ENCODE measurements at places on chromosomes 7 and 10.
A peak's percentile ranks its signal among the peaks of the same experiment; 100 is the strongest.

DNA sequence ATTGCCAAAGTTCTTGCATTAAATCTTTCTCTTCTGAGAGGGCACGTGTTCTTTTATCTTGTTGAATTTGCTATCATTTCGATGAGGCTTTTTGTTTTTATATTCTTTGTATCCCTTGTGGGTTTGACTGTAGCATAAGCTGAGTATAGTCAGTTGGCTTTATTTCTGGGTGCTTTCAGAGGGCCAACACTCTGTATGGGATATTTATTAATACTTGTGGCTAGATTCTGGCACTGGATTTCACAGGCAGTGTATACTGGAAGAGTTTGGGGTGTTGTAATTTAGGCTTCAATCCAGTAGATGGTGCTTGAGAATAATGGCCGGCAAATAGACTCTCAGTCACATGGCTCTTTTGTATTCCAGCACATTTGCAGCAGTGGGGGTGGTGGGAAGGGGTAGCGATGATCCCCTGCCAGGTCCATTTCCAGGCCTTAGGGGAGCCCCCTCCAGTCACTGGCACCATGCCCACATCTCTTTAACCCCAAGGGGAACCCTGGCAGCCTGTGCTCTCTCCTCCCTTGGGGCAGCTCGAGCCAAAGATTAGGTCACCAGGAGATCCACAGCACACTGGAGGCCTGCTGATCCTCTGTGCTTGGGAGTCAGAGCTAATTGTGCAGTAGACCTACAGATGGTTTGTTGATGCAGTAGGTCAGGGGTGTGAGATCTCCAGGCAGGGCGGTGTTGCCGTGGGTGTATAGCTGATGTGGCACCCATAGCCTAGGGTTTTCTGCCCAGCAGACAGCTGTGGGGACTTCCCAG lies 81.8 kb downstream of the PTPN20 start:
- DNase-seq = peak; percentile 18

DNA sequence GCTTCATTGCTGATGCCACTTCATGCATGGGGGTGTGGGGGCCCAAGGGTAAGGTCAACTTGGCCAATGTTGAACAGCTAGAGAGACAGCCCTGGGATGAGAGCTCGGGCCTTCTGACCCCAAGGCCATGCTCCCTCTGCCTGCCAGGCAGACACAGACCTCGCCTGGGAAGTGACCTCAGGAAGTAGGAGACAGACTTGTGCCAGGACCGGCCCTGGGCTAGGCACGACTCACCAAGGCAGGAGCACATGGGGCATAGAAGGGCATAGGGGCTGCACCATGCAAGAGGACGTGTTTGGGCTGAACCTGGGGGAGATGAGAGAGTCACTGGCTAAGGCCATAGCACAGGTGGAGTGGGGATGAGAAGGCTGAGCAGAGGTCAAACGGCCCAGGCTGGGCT lies 27.1 kb downstream of the ZCCHC24 start:
- no peak for DNase-seq

DNA sequence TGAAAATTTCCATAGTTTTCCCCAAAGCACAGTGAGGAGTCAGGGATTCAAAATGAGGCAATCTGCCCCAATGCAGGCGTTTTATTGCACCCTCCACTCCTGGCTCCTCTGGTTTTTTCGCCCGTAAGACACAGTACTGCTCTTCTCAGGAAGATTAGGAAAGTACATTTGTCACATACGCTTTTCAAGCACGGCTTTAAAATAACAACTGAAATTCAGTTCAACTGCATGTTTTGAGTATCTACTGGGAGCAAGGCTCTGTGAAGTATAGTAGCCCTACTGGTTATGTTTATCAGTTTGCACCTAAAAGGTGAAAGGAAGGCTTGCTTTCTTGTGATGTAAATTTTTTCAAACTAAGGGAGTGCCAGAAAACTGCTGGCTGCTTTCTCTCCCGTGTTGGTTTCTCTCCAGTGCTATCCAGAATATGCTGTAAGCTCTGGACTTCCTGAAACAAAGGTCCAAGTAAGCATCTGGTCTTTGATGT lies 1.9 kb upstream of the SGMS1 start:
- no peak for DNase-seq

GRCh38 chr10:35507519-35508109 lies 97.5 kb upstream of the GJD4 start:
- no peak for DNase-seq

GRCh38 chr7:3461923-3462322 lies 160.9 kb downstream of the SDK1 start:
- no peak for DNase-seq

DNA sequence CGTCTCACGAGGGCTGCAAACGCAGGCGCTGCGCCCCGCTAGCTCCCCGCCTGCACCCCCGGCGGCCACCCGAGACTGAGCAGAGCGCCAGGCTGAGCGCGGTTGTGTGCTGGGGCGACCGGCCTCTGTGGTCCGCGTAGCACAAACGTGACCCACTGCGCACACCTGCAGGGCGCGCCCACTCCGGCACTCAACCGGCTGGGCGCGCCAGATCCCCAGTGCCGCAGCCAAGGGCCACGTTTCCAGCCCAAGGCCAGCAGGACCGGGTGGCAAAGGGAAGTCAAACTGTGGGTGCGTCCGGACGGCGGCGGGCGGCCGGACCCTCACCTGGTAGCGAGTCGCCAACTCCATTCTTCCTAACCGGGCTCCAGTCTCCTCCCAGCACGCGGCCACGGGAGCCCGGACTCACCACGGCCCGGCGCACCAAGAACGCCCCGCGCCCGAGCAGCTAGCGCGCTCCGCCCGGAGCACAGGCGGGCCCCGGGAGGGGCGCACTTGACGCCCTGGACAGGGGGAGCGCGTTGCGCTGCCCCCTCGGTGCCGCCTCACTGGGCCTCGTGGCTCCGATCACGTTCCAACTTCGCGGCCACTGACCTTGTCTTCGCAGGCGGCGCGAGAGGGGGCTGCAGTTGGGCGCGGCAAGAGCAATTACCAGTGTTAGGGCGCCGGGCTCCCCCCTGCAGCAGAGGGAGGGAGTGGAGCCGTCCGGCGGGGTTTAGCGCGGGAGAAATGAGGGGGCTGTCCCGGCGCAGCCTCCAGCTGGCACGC lies at the start of gene CDCA7L:
Gene CDCA7L, minus strand, starts transcription at position 446 of the 768 bp plus-strand sequence. Its CDS starts 95 bp downstream, at position 351.
- peak; percentile 92 for DNase-seq

DNA sequence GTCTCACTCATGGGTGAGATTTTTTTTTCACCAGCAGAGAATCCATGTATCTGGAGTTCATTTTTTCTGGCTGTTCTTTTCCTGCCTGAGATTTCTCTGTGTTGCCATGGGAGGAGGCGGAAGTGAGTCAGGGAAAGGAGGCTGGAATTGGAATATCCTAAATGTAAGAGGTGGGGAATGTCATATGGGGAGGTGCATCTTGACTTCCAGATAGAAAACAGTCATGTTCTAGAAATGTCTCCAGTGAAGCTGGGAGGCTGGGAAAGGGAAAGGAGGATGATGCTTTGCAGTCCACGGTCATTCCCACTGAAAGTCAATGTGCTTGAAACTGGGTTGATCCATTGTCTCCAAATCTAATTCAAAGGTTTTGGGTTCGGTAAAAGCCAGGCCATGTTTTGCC lies 39.7 kb upstream of the HPS1 start:
- DNase-seq = no peak

DNA sequence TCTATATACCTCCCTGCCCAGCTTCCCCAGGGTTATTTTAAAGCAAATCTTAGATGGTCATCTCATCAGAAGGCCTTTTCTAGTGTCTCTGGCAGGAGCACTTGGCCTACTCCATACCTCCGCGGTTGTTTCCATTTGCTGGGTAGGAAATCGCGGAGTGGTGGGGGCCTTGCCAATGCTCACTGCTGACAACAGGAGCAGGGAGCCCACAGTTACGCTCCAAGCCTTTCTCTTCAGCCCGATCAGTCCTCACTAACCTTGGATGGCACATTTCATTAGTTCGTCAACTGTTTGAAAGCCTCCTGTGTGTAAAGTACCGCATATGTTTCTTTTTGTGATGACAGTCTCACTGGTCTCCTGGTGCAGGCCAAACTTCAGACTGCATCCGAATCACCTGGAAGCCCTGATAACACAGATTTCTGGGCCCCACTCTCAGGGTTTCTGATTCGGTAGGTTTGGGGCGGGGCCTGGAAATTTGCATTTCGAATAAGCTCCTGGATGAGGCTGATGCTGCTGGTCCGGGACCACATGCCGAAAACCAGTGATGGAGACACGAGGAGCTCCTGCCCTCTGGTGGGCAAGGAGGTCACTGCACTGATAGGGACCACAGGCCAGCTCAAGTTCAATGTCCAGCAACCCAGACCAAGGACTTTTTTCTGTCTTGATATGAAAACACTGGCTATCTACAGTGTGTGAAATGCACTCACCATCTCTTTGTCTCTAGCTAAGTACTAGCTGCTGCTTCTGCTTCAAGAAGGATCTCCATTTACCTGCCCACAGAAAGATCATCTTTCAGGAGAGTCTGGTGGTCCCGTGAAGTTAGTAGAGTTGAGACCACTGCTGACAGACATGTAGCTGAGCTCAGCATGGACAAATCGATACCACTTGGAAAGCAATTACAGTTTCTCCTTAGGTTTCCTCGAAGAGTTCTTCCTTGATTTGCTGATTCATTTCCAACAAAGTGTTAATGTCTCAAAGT lies 14.0 kb downstream of the LRGUK start:
- peak; percentile 13 for DNase-seq

DNA sequence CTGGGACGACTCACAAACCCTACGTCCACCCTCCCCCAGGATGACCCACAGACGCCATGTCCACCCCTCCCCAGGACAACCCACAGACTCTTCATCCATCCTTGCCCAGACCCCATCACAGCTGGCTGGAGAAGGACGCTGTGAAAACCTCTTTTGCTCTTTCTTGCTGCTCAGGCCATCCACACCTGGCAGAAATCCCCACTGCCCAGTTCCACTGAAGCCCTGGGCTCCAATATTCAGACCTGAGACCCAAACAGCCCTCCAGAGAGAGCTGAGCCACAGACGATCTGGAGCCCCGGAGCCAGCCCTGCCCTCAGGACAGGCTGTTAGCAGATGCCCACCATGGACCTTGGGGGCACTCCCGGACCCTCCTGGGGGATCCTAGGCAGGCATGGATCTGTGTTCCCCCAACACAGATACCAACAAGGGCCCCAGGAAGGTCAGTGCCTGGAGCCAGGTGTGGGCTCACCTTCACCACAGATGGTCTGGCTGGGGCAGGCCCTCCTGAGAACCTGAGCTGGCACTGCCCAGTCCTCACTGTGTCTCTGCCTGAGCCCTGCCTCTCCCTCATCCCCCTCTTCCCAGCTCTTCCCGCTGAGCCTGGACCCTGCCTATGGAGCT lies 226.2 kb downstream of the PTPRN2 start:
- DNase-seq = no peak

GRCh38 chr7:32117837-32118236 lies 47.6 kb upstream of the PDE1C start:
- DNase-seq = no peak

DNA sequence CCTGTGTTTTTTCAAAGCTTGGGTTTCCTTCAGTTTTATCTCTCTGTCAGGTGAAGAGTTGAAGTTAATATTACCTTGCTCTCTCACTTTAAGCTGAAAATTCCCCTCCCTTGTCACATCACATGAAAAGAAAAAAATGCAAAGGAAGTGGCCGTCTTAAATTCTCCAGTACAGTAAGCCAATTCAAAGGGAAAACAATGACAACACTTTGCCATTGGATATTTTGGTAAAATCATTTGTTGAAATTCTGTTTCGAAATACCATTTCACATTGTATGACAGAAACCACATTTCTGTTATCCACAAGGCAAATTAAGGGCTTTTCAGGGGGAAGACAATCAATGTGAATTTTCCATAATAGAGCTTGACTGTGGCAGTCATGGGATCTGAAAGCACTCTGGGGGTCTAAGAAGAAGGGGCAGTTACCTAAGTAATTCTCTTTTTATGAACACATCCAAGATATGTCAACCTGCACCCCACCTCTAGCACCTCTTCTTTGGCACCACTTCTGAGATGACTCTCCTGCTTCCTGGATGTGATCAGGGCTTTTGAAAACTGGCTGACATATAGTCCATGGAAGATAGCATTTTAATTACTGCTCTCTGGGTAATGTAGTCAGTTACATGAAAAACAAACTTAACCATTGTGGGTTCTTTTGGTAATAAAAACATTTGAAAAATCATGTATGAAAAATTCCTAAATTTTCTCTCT lies 63.8 kb downstream of the ENTPD1 start:
- DNase-seq = no peak

DNA sequence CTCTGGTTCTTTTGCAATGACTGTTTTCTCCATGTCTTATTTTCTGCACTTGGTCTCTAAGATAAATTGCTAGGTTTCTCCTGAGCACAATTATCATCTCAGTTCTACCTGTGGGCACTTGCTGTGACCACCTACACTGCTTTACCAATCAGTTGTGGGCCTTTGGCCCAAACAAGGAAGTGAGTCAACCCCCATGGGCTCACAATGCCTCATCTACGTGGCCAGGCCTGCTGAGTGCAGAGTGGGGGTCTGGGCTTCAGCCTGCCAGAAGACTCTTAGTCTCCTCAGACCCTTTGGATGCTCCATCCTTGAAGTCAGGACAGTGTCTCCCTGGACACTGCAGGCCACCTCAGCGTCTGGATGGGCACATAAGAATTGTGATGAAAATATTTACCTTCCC lies 20.3 kb downstream of the SCART1 start:
- no peak for DNase-seq

DNA sequence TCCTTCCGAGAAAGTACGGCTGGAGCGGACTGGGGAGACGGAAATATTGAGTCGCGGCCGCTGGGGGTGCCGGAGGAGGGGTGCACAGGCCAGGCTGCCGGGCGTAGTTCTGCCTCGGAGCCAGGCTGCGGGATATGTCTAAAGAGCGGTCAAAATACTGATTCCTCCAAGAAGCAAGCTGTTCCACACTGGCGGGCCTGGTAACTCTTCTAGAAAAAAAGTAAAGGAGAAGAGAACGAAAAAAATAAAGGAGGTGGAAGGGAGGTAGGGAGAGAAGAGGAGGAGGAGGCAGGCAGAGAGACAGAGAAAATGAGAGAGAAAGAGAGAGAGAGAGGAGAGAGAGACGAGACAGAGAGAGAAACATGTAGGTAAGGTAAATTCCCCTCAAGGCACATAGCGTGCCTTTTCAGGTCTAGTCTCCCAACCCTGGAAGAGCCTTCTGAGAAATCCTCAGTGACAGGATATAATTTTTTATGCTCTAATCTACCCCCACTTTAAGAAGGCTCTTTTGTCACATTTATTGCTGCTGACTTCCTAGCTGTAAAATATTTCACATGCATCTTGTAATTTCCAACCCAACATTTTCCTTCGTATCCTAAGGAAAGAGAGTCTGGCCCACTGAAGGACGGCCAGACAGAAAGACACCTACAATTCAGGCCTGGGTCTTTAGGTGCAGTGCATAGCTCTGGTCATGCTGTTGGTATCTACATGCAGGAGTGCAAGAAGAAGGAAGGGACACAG lies 5.7 kb downstream of the DLX5 start:
- DNase-seq = no peak

- DNase-seq = no peak
Observed at GRCh38 chr10:113320211-113320610, 232.6 kb upstream of the HABP2 start.
